NCI-H2171 treated with DMSO at 0.1 percent for 48 hours (cell line): ENCODE measurements at places on chromosomes 1 and 21.

DNA sequence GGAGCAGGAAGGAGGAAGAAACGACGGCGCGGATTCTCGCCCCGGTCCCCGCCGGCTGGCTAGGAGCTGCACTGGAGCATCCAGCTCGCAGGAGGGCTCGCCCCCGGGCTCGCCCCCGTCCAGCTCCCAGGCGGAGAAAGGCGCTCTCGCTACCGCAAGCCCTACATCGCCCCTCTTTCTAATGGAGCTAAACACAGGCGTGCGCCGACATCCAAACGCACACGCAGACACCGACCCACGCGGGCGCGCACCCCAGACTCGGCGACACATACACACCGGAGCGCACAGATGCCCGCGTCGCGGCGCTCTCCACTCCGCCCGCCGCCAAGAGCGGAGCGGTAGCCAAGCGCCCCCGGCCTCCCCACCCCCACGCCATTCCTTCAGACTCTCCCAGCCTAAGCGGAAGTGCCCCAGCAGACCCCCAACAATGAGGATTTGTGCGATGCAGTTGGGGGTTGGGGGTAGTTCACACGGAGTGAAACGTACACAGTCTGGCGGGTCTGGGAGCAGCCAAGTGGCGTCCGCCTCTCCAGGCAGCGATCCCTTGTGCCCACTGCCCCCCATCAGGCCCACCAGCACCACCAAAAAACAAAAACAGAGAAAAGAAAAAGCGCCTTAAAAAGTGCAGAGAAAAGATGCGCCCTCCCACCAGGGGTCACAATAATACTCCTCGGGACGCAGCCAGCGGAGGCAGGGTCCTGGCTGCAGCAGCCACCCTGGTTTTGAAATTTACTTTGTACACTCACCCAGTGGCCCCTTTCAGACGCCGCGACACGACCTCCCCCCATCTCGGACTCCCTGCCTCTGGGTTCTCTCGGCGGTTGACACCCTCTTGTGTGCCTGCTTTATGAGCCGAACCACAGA, 1.4 kb downstream of the DAB1 start:
- peak; percentile 34 for DNase-seq

GRCh38 chr1:180501865-180502360, 464 bp downstream of the ACBD6 start:
- peak; percentile 75 for DNase-seq

GRCh38 chr21:30962013-30962412, 76.3 kb downstream of the KRTAP19-8 start:
- no peak for DNase-seq

- DNase-seq = no peak
These were observed 32.2 kb upstream of the MED18 start for GRCh38 chr1:28296401-28297261.

GRCh38 chr1:11335417-11336056, 62.5 kb downstream of the UBIAD1 start:
- DNase-seq = no peak
